Breast epithelium (tissue), 4 donors: ENCODE measurements at places on chromosomes 6 and 20. TPM values are rescaled to one million over a fixed set of nuclear protein-coding genes. Genes with fewer than 3 reads are reported as not detected.
A peak's percentile ranks its signal among the peaks of the same experiment; 100 is the strongest.

GRCh38 chr20:42218621-42219374 lies 600.6 kb upstream of the CHD6 start:
- no peak for DNase-seq
- H3K4me1 ChIP-seq = no peaks in the 10 kb centered on the region
- no peaks in the 10 kb centered on the region for H3K27me3 ChIP-seq
- H3K27ac ChIP-seq = no peak overlapping the region

- no peaks in the 10 kb centered on the region for H3K27me3 ChIP-seq
- no peaks in the 10 kb centered on the region for H3K36me3 ChIP-seq
- no peak for DNase-seq
- no peaks in the 10 kb centered on the region for H3K4me1 ChIP-seq
These were observed 17.9 kb downstream of the ABHD12 start for GRCh38 chr20:25372584-25373336.

GRCh38 chr20:62504323-62504722 lies 28.5 kb upstream of the GATA5 start:
- no peak for DNase-seq
- no peaks in the 10 kb centered on the region for H3K4me1 ChIP-seq
- no peak overlapping the region for H3K4me3 ChIP-seq
- no peak overlapping the region for H3K27ac ChIP-seq
- peaks cover 1% of the 10 kb centered on the region for H3K27me3 ChIP-seq

- H3K36me3 ChIP-seq = peaks cover 6% of the 10 kb centered on the region
- no peaks in the 10 kb centered on the region for H3K27me3 ChIP-seq
- no peak overlapping the region for H3K27ac ChIP-seq
- H3K4me3 ChIP-seq = no peak overlapping the region
- no peaks in the 10 kb centered on the region for H3K4me1 ChIP-seq
- no peak for DNase-seq
These were observed 77.1 kb downstream of the NINL start for GRCh38 chr20:25508083-25508770.

DNA sequence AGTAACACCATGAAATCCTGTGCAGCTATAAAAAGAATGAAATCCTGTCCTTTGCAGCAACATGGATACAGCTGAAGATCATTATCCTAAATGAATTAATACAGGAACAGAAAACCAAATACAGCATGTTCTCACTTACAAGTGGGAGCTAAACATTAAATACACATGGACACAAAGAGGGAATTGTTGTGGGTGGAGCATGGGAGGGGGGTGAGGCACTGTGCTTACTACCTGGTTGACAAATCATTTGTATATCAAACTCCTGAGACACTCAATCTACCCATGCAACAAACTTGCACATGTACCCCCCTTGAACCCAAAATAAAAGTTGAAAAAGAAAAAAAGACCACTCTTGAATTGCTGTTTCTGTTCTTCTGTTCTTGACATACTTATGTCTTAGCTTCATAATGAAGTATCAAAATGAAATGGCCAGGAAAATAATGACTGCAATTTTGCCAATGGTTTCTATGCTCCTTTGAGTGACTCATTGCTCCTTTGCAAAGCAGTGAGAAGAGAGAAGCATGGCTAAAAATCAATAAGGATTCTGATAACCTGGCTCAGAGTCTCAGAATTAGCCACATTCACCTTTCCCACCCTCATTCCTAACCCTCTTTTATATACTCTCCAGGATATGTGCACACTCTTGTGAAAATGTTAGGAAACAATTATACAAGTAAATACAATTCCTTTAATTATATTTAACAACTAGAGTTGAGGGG lies 71.0 kb downstream of the CYP39A1 start:
- H3K27me3 ChIP-seq = no peaks in the 10 kb centered on the region
- H3K36me3 ChIP-seq = no peaks in the 10 kb centered on the region
- no peaks in the 10 kb centered on the region for H3K4me1 ChIP-seq
- H3K27ac ChIP-seq = no peak overlapping the region
- DNase-seq = no peak

- H3K4me3 ChIP-seq = peak overlapping the region; percentile 65
- no peak for DNase-seq
- H3K4me1 ChIP-seq = no peaks in the 10 kb centered on the region
- peak overlapping the region; percentile 91 for H3K27ac ChIP-seq
These were observed 764 bp upstream of the SNAP25 start for GRCh38 chr20:10217721-10218410.

- no peak overlapping the region for H3K27ac ChIP-seq
- H3K4me1 ChIP-seq = no peaks in the 10 kb centered on the region
- no peaks in the 10 kb centered on the region for H3K36me3 ChIP-seq
- no peak for DNase-seq
- no peaks in the 10 kb centered on the region for H3K27me3 ChIP-seq
- no peak overlapping the region for H3K4me3 ChIP-seq
These were observed 40.0 kb upstream of the SCP2D1 start for GRCh38 chr20:18773566-18773965.

GRCh38 chr20:18032977-18033892 lies 24.5 kb downstream of the OVOL2 start:
- H3K27me3 ChIP-seq = no peaks in the 10 kb centered on the region
- H3K4me1 ChIP-seq = no peaks in the 10 kb centered on the region
- H3K4me3 ChIP-seq = no peak overlapping the region
- no peaks in the 10 kb centered on the region for H3K36me3 ChIP-seq
- H3K27ac ChIP-seq = no peak overlapping the region

GRCh38 chr6:13332349-13332706 lies 4.0 kb upstream of the TBC1D7 start:
- H3K4me1 ChIP-seq = no peaks in the 10 kb centered on the region
- no peak overlapping the region for H3K4me3 ChIP-seq
- no peak overlapping the region for H3K27ac ChIP-seq
- H3K27me3 ChIP-seq = no peaks in the 10 kb centered on the region

DNA sequence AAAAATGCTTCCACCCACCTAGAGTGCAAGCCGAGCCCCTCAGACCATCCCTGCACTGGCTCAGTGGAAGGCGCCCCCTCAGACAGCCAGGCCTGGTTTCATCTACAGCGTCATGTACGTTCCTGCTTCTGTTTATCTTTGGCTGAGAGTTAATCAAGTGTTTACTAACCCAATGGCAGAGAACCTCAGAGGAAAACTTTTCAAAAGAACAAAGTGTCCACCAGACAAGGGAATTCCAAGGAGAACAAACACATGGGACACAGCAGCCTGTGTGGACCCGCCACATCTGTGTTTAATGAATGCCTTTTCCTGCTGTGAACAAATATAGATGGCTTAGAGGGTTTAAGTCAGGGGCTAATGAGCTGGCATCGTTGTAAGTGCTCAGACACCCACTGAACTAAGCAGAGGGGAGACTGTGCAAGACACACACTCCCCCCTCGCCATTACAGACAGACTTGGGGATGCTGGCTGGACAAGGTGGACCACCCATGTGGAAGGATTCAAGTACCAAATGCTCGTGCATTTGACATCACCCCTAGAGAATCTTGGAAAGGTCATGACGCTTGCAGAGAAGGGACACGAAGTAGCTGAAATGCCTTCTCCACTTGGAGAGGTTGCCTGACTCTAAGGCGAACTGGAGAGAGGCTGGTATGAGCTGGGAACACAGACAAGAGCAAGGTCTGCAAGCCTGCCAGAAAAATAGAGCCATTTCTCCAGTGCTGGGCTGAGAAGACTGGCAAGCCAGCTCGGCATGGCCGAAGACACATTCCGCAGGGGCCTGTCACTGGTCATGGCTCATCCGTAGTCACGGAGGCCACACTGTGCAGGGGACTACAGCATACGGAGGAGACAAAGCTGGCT lies 53.5 kb upstream of the NXT1 start:
- H3K4me1 ChIP-seq = no peaks in the 10 kb centered on the region
- no peaks in the 10 kb centered on the region for H3K36me3 ChIP-seq
- no peak for DNase-seq
- no peak overlapping the region for H3K4me3 ChIP-seq
- no peaks in the 10 kb centered on the region for H3K27me3 ChIP-seq

- H3K27me3 ChIP-seq = no peaks in the 10 kb centered on the region
- peaks cover 15% of the 10 kb centered on the region for H3K4me1 ChIP-seq
- no peak for DNase-seq
- H3K36me3 ChIP-seq = no peaks in the 10 kb centered on the region
- no peak overlapping the region for H3K27ac ChIP-seq
These were observed 28.4 kb downstream of the MAP3K5 start for GRCh38 chr6:136763716-136764516.

DNA sequence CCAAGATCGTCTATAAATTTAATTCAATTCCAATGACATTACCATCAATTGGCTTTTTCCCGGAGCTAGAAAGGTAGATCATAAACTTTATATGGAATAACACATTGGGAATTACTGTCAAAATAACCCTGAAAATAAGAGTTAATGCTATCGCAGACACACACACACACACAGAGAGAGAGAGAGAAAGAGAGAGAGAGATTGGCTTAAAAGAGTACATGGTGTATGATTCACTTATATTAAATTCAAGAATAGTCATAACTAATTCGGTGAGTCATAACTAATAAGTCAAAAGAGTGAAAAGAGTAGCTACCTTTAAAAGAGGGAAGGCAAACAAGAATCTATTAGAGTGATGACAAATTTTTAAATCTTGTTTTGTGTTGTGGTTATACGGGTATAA lies 425.5 kb downstream of the TBC1D32 start:
- H3K4me3 ChIP-seq = no peak overlapping the region
- no peak for DNase-seq
- H3K27me3 ChIP-seq = no peaks in the 10 kb centered on the region
- no peaks in the 10 kb centered on the region for H3K4me1 ChIP-seq

DNA sequence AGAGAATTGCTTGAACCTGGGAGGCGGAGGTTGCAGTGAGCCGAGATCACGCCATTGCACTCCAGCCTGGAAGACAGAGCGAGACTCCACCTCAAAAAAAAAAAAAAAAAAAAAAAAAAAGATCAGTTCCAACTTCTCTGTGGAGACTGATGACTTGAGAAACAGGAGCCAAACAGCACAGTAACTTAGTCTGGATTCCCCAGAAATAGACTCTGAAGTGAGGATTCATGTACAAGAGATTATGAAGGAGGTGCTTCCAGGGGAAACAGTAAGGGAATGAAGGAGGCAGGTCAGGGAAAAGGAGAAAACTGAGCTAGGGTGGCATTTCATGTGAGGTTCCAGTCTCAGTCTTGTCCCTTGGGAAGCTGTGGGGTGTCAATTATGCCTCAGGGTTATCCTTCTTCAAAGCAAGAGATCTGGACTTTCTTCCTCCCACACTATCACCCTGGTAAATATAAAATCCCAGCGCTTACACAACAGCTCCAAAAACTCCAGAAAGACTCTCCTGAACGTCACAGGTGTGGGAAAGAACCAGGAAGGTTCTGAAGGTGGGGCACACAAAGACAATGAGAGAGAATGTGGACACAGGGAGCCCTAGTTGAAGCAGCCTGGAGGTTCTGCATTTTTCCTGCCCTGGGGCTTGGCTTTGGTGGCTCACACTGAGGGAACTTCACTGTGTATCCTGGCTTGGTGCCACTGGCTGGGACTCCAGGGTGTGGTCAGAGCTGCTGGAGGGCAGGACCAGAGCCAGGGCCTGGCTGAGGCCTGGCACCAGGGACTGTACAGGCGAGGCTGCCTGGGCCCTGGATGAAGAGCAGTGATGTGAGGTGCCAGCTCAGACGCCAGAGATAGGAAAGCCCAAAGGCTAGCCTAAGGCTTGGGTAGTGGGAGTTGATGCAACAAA lies 46.8 kb downstream of the PCNA start:
- H3K4me1 ChIP-seq = no peaks in the 10 kb centered on the region
- no peak overlapping the region for H3K4me3 ChIP-seq
- H3K27ac ChIP-seq = peak overlapping the region; percentile 57
- peak; percentile 75 for DNase-seq

GRCh38 chr6:56802584-56802983 lies 152.3 kb upstream of the BEND6 start:
- no peak overlapping the region for H3K4me3 ChIP-seq
- no peaks in the 10 kb centered on the region for H3K27me3 ChIP-seq
- no peaks in the 10 kb centered on the region for H3K36me3 ChIP-seq
- no peak for DNase-seq

- H3K36me3 ChIP-seq = no peaks in the 10 kb centered on the region
- no peak for DNase-seq
- H3K4me1 ChIP-seq = peaks cover 16% of the 10 kb centered on the region
- no peaks in the 10 kb centered on the region for H3K27me3 ChIP-seq
- H3K4me3 ChIP-seq = no peak overlapping the region
These were observed 17.0 kb downstream of the MRPS18A start for GRCh38 chr6:43670623-43670986.

The C20orf204 gene
- total RNA-seq = 0.66 TPM

The POPDC3 gene
- not detected for total RNA-seq

The VWA7 gene
- total RNA-seq = not detected

The ZNF391 gene
- 5.9 TPM for total RNA-seq

The CD24 gene
- total RNA-seq = 201 TPM

The CRYBG1 gene
- 38.3 TPM for total RNA-seq

The UFL1 gene
- 29.9 TPM for total RNA-seq
